ENCODE measurements at places on chromosomes 13 and 19. TPM values are rescaled to one million over a fixed set of nuclear protein-coding genes. Genes with fewer than 3 reads are reported as not detected.
A peak's percentile ranks its signal among the peaks of the same experiment; 100 is the strongest.

Gene POU4F1
- 0.10 TPM for total RNA-seq

DNA sequence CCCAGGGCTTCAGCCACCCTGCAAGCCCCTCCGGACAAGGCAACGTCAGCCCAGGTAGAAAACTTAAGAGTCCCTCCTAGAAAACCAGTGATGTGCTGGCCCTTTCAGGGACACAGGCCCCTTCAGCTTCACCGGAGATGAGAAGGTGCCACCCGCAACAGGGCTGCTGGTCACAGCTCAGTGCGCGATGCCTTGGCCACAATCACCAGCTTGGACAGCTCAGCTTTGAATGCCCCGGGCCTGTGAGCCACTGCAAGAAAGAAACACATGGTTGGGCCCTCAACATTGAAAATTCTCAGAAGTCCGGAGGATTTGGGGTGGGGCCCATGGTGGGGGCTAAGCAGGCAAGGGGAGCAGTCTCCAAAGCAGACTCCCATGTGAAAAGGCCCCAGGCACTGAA is 12.3 kb downstream of the MYDGF start:
- no peak for DNase-seq

Gene C19orf33
- 4.0 TPM for total RNA-seq

GRCh38 chr13:107480130-107480529 is 735.2 kb downstream of the LIG4 start:
- no peak for DNase-seq

- no peak for DNase-seq
Observed at GRCh38 chr19:23385404-23385803, 9.9 kb downstream of the ZNF91 start.

Gene CNFN
- total RNA-seq: not detected

- DNase-seq: peak; percentile 88
Observed at GRCh38 chr19:14476673-14477401, 1.7 kb upstream of the PTGER1 start.

Gene ICAM1
- 56.5 TPM for total RNA-seq

Gene KLK10
- not detected for total RNA-seq

Gene LILRA1
- total RNA-seq: 1.4 TPM

DNA sequence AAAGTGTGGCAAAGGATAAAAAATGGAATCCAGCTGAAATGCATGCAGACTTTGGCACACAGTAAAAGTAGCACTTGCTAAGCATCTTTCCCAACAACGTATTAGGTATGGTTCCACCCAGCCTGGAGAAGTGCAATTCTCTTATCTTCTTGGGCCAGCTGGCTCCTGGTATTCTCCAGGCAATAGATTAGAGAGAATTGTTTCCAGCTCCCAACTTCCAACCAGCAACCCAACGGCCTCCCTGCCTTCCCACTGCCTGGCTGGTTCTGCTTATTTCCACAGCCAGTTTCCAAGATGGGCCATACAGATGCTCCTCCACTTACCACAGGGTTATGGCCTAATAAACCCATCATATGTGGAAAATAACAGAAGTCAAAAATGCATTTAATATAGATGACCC is 133.4 kb downstream of the OXGR1 start:
- no peak for DNase-seq

Gene ZNF724
- total RNA-seq: 4.9 TPM

Gene MBD3L3
- not detected for total RNA-seq

Gene ZNF579
- total RNA-seq: 8.3 TPM

Data from natural killer cell (primary cell).